ENCODE measurements at places on chromosomes 4 and X. TPM values are rescaled to one million over a fixed set of nuclear protein-coding genes. Genes with fewer than 3 reads are reported as not detected.
A peak's percentile ranks its signal among the peaks of the same experiment; 100 is the strongest.

Gene CPZ
- 0.29 TPM for total RNA-seq

Gene RHOXF1
- not detected for total RNA-seq

DNA sequence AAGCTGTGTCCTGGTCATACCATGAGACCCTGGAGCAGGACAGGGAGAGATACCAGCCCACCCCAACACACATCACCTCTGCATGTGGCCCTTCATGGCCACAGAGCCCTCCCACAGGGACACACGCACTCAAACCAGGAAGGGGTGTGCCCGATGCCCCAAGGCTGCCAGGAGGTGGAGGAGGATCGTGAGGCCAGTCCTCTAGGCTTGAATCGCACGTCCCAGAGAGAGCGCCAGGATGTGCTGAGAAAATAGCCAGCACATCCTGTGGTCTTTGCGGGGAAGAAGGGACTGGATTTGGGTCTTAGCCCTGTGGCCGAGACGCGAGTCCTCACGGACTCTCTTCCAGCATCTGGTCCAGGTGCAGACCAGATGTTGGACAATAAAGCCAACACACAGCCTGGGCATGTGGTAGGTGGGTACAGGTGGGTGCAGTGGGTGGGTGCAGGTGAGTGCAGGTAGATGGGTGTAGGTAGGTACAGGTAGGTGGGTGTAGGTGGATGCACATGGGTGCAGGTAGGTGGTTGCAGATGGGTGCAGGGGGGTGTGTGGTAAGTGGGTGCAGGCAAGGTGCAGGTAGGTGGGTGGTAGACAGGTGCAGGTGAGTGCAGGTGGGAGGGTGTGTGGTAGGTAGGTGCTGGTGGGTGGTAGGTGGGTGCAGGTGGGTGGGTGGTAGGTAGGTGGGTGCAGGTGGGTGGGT, 94.3 kb upstream of the AFAP1 start:
- no peak for DNase-seq

- DNase-seq, result no peak
Measured at GRCh38 chr4:61923179-61923578, 723.1 kb downstream of the ADGRL3 start.

DNA sequence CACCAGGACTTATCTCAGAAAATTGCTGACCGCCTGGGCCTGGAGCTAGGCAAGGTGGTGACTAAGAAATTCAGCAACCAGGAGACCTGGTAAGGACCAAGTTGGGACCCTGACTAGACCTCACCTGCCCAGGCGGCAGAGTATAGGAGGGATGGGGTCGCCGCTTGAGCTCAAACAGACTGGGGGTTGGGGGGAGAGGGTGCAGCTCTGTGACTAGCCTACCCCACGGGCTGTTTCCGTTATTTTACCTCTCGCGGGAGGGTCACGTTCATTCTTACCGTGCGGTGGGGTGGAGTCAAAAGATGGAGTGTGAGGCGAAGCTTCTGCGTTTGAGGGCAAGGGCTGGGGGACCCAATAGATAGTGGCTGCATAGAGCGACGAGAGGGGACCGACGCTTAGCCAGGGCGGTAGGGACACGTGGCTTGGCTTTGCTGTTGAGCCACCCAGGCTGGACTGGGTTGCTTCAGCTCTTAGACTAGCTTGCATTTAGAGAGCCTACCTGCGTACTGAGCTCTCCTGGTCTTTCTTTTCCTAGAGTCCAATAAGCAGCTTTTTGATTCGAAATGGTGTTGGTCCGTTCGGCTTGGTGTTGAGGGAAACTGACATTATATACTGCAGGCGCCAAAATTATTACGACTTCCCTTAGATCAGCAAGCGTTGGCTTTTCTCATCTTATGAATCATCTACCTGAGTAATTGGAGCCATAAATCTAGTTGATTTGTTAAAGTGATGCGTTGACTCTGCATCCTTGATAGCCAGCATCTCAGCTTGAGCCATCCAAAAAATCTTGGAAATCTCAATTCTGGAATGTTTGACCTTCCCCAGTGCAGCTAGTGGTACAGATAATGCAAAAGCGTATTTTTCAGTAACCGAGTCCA, 591 bp downstream of the PRPS1 start:
- peak; percentile 29 for DNase-seq

DNA sequence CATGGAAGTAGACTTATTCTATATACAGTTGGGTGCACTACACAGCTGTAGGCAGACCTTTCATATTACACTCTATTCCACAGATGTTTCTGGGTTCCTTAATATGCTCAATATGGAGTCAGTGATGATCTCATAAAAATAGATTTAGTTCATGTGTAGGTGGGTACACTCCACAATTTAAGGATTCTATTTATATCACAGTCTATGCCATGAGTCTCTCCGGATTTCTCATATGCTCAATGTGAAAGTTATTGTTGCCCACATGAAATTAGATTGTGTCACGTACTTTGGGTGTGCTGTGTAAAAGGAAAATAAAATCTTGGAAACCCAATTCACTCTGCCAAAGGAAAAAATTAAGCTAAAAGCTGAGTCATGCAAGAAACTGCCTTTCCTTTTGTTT, 32.5 kb upstream of the TASL start:
- DNase-seq, result no peak

- DNase-seq, result no peak
Measured at GRCh38 chrX:9153300-9153699, 119.4 kb upstream of the FAM9B start.

DNA sequence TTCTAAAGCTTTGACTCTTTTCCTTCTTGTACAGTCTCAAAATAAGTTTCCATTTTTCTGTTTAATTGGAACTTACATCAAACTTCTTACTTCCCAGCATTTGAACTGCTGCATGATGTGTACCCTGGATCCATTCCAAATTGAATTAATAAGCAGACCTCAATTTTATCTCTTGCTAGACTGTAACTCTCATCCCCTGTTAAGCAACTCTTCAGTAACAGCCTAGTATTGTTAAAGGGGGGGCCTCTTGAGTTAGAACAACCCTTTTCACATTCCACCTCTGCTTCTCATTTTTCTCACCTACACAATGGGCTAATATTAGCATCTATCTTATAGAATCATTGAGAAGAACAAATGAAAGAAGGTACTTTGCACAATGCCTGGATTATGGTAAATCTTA, 169.4 kb downstream of the IL1RAPL1 start:
- DNase-seq, result no peak

GRCh38 chrX:111262086-111262485, 8.2 kb downstream of the CAPN6 start:
- DNase-seq, result no peak

Gene FRG2
- not detected for total RNA-seq

DNA sequence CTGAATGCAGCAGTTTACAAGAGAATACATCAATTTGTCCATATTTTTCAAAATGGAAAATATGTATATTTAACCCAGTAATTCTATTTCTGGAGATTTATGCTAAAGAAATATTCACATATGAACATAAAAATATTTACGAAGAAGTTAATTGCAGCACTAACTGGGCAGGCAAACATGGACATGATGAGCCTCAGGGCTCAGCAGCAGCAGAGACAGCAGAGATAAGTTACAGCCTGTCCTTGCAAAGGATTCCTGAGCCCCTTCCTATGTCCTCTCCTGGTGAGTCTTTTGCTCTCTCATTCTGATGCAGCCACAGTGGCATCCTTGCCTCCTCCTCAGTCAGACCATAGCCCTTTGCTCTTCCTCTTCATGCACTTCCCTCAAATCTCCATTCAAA, 680.6 kb upstream of the CPEB2 start:
- no peak for DNase-seq

DNA sequence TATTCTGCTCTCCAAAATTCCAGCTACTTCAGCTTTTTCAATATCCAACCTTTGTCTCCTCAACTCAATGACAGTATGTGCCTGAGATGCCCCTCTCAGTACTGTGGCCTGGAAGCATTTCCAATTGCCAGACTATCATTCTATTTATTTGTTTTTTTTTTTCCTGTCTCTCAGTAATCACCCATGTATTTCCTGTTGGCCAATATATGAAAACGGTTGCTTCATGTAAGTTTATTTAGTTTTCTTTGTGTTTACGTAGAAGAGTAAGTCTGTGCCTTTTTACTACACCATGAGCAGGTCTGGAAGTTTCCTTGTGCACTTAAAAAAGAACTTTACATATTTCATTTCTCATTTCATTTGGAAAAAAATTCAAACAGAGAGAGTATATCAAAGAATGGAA, 537.5 kb upstream of the SPANXN1 start:
- no peak for DNase-seq

Gene IBSP
- not detected for total RNA-seq

DNA sequence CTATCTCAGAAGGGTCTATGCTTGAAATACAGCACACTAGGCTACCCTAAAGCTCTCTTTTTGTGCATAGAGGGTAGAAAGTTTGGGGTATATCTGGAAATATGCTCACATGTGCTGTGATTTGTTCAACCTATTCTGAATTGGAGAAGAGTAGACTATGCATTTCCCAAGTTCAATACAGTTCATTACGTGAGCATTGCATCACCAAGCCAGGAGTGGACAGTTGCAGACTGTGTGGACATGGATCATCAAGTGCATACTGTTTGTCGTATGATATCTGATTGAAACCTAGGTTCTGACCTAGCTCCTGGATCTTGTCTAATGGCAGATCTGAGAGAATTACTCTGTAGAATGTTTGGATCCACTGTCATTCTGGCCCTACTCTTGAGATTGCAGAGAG, 161.1 kb downstream of the FRAS1 start:
- DNase-seq, result no peak

- DNase-seq, result no peak
Measured at GRCh38 chr4:181085557-181085956, 1157.6 kb upstream of the TENM3 start.

- DNase-seq, result no peak
Measured at GRCh38 chr4:41377196-41377595, 120.5 kb downstream of the UCHL1 start.

Gene TMEM150C
- total RNA-seq, result 22.5 TPM

GRCh38 chrX:103791228-103791627, 14.6 kb downstream of the PLP1 start:
- DNase-seq, result no peak

GRCh38 chrX:133630362-133630761, 215.1 kb upstream of the GPC4 start:
- no peak for DNase-seq

DNA sequence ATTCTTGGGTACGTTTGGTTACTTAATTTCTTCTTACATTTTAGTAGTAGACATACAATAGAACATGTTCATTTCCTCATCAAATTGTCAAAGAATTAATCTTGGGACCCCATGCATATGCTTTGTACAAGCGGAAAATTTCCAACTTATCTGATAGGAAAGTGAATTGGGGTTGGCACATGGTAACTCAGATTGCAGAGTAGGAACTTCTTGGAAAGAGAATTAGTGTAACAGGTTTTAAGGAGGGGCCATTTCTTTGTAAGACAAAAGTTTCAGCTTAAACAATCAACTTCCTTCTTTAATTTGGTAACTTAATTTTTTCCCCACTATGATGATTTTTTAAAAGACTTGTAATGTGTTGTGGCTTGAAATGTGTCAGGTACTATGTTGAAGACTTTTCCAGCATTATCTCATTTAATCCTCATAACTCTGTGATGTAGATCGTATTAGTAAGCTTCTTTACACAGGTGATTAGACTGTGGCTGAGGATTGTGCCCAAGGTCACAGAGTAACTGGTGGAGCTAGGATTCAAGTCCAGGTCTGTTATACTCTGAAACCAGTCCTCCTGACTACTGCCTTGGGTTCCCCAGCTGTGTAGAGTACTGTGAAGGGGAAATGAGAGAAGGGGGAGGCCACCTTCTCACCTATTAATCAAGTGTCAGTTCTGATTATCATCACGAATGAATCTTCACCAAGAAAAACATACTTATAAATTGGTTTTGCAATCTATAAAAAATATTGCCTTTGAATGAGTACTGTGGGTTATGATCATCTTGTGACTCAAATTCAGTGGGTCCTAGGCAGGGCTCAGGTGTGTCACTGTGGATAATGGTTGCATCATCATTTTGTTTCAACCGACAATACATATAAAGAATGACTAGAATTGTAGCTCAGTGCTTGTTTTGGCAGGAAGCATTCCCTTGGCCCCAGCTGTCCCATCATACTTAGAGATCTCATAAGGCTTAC, 4.3 kb downstream of the GK start:
- no peak for DNase-seq

- DNase-seq, result peak; percentile 44
Measured at GRCh38 chr4:39637586-39638353, 895 bp downstream of the SMIM14 start.

Gene WAS
- total RNA-seq, result 20.7 TPM

DNA sequence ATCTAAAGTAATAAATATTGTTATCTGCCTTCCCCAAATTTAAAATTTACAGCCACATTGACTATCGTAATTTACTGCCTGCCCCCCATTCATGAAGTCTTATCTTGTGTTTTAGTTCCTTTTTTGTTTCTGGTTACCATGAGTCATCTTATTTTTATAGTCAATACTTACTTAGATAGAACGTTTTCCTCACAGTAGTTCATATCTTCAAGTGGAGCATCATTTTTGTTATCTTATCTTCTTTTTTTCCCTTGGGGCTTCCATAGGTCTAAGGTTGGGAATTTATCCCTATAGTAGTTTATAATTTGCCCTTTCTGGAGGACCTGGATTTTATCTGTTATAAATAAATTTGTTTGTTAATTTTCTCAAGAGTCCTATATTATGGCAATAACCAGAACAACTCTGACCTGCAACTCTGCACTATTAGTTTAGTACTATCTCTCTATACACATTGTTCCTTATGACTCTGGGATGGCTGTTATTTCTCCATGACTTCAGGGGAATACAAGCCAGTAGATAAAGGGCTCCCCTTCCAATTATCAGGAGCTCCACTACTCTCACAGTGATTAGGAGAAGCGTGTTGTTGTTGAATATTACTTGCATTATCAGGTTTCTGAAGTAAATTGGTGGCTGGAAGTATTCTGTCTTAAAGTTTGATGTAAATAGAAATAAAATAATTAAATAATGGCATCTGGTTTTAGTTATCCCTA, 330.6 kb downstream of the GALNTL6 start:
- DNase-seq, result no peak

Data from uterus (tissue), 4 donors.